ENCODE measurements at places on chromosomes 2 and 18. TPM values are rescaled to one million over a fixed set of nuclear protein-coding genes. Genes with fewer than 3 reads are reported as not detected.

The ZNF892 gene
- 0.34 TPM for polyA plus RNA-seq

The TLX2 gene
- polyA plus RNA-seq: not detected

The RSAD2 gene
- 1.4 TPM for polyA plus RNA-seq

The KCNK3 gene
- polyA plus RNA-seq: 2.8 TPM

The SLC11A1 gene
- 59.0 TPM for polyA plus RNA-seq

The CLIP4 gene
- polyA plus RNA-seq: 20.4 TPM

The CPO gene
- polyA plus RNA-seq: 1.1 TPM

The NT5DC4 gene
- polyA plus RNA-seq: 0.03 TPM

The C2orf80 gene
- not detected for polyA plus RNA-seq

The LYG2 gene
- not detected for polyA plus RNA-seq

The ABCA12 gene
- polyA plus RNA-seq: not detected

The DPP4 gene
- polyA plus RNA-seq: 4.2 TPM

The STEAP3 gene
- 22.0 TPM for polyA plus RNA-seq

The IL36G gene
- polyA plus RNA-seq: not detected

The HS1BP3 gene
- 14.8 TPM for polyA plus RNA-seq

The ZNF804A gene
- polyA plus RNA-seq: not detected

The TTC32 gene
- polyA plus RNA-seq: 10.6 TPM

The PREB gene
- 66.5 TPM for polyA plus RNA-seq

The MOCOS gene
- polyA plus RNA-seq: 1.1 TPM

The BAZ2B gene
- polyA plus RNA-seq: 21.9 TPM

The INO80D gene
- polyA plus RNA-seq: 2.3 TPM

All from adipose tissue (tissue), 3 donors.